ENCODE measurements at places on chromosomes 11 and 22.

DNA sequence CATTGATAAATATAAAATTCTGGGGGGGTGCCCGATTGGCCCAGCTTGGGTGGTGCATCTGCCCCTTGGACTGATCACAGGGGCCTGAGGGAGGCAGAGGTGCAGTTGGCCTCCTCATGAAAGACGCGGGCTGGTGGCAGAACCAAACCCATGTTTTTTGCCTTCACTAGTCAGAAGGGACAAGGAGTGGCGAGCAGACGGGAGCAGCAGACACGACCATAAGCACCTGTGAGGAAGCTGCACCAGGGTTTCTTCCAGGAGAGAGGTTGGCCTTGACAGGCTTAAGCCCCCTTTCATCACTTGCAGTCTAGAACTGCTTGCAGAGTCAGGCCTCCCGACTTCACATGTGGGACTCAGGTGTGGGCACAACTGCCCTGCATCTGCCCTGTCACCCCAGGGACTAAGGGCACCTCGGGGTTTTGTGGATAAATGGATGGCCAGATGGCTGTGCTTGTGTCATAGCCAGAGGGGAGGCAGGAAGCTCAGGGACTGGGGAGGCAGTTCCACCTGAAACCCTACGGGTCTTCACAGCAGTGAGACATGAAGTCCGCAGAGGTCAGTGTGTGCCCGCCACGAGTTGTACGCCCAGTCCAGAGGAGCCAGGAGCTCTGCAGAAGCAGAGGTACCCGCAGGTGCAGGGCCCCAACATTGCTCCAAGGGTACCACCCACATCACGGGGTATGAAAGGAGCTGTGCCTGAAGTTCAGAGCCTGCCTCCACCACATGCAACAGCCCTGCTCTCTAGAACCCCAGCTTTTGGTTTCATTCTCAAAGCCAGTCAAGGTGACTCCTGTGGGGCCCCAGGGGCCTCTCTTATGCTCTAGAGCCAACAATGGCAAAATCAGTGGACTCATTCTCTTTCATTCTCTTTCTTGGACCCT lies 18.2 kb upstream of the SYT13 start:
- no peak for DNase-seq

DNA sequence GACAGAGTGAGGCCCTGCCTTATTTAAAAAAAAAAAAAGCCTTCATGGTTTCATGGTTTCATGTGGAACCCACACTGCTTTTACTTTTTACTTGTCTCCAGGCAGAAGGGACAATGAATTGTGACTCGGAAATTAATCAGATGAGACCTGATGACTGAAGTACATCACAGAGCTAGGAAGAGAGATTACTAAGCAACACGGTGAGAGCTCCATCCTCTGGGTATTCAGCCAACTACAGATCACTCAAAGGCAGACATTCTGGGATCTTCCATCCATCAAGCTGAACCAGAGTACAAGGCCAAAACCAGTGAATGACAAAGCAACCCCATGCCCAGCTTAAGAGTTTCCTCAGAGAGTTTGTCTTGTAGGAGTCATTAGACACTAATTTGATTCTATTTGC lies 433.2 kb downstream of the SOX6 start:
- no peak for DNase-seq

DNA sequence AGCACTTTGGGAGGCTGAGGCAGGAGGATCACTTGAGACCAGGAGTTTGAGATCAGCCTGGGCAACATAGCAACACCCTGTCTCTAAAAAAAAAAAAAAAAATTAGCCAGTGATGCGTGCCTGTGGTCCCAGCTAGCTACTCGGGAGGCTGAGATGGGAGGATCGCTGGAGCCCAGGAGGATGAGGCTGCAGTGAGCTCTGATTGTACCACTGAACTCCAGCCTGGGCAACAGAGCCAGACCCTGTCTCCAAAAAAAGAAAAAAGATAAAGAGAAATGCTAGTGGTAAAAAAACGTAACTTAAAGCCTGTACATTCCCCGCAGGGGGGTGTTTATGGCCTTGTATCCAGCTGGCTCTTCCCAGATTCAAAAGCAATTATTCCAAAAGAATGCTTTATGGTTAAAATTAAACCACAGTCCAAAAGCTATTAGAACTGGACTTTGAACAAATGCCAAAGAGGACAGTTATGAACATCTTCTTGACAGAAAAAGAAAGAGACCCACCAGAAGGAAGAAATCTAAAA lies 16.4 kb upstream of the SNX32 start:
- DNase-seq, result no peak

GRCh38 chr22:30610299-30610698 lies 3.3 kb downstream of the TCN2 start:
- no peak for DNase-seq

DNA sequence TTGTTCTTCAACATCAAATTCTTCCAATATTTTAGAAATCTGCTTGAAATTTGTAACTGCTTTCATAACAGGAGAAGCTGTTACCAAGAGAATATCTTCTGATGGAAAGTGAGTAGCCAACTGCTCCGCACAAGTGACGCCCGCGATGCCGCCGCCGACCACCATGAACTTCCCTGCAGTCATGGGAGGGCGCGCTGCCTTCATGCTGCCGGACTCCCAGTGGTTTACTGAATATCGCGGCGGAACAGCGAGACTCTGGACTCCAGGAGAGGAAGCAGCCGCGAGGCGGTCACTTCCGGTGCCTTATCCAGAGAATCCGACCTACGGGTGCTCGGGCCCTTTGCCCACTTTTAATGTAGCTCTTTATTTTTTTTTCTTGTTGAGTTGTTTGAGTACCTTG lies 190.6 kb downstream of the GUCY1A2 start:
- DNase-seq, result no peak

DNA sequence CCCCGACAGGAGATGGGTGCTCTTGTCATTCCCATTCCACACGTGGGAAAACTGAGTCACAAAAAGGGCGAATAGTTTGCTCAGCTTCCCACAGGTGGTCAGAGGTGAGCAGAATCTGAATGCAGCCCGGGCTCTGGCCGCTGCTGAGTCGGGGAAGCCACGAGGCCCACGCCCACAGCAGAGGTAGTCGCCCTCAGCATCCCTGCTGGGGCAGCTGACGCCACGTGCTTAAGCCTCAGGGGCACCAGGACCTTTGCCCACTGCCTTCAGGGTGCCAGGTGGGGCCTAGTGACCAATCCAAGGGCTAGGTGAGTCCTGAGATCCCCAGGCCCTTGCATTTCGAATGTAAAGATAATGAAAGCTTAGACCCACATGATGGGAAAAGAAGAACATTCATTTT lies 24.2 kb upstream of the ARFGAP3 start:
- no peak for DNase-seq

GRCh38 chr11:4798427-4799183 lies 5.6 kb downstream of the OR52R1 start:
- DNase-seq, result no peak

Measured in D721Med (cell line).